Muscle of leg (tissue), 16 donors: ENCODE measurements at places on chromosomes 12 and 14.

DNA sequence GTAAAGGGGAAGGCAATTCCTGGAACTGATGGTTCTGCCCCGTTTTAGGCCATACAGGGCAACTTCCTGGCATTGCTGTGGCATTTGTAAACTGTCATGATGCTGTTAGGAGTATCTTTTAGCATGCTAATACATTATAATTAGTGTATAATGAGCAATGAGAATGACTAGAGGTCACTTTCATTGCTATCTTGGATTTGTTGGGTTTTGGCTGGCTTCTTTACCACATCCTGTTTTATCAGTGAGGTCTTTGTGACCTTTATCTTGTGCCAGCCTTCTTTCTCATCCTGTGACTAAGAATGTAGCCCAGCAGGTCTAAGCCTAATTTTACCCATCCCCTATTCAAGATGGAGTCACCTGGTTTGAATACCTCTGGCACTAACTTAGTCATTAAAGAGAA lies 51.2 kb downstream of the TESPA1 start:
- H3K27me3 ChIP-seq, result no peaks in the 10 kb centered on the region
- H3K27ac ChIP-seq, result no peak overlapping the region
- H3K4me3 ChIP-seq, result no peak overlapping the region

DNA sequence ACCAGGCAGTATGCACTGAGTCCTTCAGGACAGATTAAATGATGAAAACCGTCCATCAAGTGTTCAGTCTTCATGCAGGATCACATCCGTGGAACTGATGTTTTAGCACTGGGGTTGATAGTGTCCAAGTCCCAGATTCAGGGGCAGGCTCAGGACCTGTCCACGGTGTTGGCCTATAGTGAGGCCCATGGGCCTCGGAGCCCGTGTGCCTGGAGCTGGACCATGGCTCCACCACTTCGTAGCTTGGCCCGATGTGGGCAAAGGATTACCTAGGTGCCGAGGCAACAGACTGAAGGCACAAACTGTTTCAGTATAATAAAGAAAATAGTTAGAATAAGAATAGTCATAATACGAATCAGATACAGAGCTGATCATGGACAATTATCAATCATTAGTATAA lies 41.8 kb downstream of the DDX51 start:
- H3K27me3 ChIP-seq, result no peaks in the 10 kb centered on the region
- H3K4me1 ChIP-seq, result no peaks in the 10 kb centered on the region
- H3K4me3 ChIP-seq, result no peak overlapping the region
- peaks cover 13% of the 10 kb centered on the region for H3K36me3 ChIP-seq
- H3K27ac ChIP-seq, result no peak overlapping the region

GRCh38 chr14:69518289-69519101 lies 34.0 kb downstream of the PLEKHD1 start:
- no peaks in the 10 kb centered on the region for H3K36me3 ChIP-seq
- H3K27ac ChIP-seq, result no peak overlapping the region
- H3K4me1 ChIP-seq, result peaks cover 2% of the 10 kb centered on the region

DNA sequence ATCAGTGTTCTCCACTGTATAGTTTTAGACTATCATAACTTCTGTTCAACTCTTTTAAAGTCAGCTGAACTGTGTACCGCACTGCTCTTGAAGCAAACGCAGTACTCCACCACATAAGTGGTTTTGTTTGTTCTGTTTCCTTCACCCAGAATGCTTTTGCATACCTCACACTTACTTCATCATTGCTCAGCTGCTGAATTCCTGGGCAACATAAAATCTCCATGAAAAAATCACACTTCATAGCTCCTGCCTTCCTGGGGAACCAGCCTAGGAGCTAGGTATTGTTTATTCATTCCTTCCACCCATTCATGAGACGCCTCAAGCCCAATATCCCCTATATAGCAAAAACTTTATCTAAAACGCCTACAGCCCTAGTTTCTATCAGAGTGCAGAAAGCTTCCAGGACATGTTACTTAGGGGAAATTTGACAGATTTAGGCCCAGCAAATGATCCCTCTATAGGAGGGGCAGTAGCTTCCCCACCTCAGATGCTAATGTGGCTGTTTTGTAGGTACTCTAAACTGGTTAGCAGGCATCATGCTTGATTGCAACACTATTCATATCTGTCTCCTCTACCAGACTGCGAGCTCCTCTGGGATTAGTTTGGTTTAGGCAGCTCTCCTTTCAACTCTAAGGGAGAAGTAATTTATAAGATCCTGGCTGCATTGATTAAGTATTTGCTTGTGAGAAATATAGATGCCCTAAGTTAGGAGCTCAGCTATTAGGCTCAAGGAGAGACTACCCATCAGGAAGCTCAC lies 44.5 kb downstream of the LRRC9 start:
- no peak overlapping the region for H3K4me3 ChIP-seq
- H3K27ac ChIP-seq, result no peak overlapping the region
- no peaks in the 10 kb centered on the region for H3K36me3 ChIP-seq

DNA sequence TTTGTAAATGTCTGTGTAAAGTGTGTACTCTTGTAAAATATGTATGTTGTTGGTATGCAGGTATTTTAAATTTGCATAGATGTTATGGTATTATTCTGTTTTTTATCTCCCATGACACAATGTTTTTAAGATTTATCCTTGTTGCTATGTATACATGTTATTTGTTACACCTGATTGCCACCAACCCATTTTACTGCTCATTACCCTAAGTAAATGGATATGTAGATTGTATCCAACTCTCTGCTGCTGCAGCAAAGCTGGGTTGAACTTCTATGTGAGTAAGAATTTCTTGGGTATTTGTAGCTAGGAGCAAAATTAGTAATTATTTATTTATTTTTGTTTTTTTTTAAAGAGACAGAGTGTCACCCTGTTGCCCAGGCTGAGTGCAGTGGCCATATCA lies 6.2 kb downstream of the APAF1 start:
- H3K27ac ChIP-seq, result no peak overlapping the region
- DNase-seq, result no peak
- peaks cover 13% of the 10 kb centered on the region for H3K36me3 ChIP-seq
- no peaks in the 10 kb centered on the region for H3K4me1 ChIP-seq
- H3K27me3 ChIP-seq, result no peaks in the 10 kb centered on the region
